ENCODE measurements at places on chromosomes 11 and 22. TPM values are rescaled to one million over a fixed set of nuclear protein-coding genes. Genes with fewer than 3 reads are reported as not detected.

TTC28 gene
- total RNA-seq = 4.1 TPM

NNMT gene
- 2.4 TPM for total RNA-seq

MMP27 gene
- total RNA-seq = not detected

RNF169 gene
- total RNA-seq = 29.1 TPM

HEPN1 gene
- total RNA-seq = not detected

HTR3B gene
- not detected for total RNA-seq

UPK3A gene
- not detected for total RNA-seq

KCNJ1 gene
- total RNA-seq = not detected

FIBIN gene
- not detected for total RNA-seq

B4GALNT4 gene
- total RNA-seq = 1.5 TPM

PKDREJ gene
- 0.20 TPM for total RNA-seq

APOA5 gene
- not detected for total RNA-seq

TMEM121B gene
- not detected for total RNA-seq

TMPRSS4 gene
- not detected for total RNA-seq

ISX gene
- total RNA-seq = not detected

PATE2 gene
- total RNA-seq = not detected

LDHAL6A gene
- 0.72 TPM for total RNA-seq

CRYBB1 gene
- total RNA-seq = not detected

GAL gene
- total RNA-seq = not detected

C11orf91 gene
- not detected for total RNA-seq

GALNT18 gene
- 0.42 TPM for total RNA-seq

SLC5A4 gene
- total RNA-seq = not detected

FDXACB1 gene
- total RNA-seq = 3.3 TPM

FAM111B gene
- total RNA-seq = 1.9 TPM

C22orf31 gene
- total RNA-seq = not detected

APOBEC3H gene
- 14.6 TPM for total RNA-seq

BTG4 gene
- not detected for total RNA-seq

TBC1D22A gene
- total RNA-seq = 53.2 TPM

CD3D gene
- 12.0 TPM for total RNA-seq

CBLIF gene
- total RNA-seq = not detected

DEPDC7 gene
- 1.8 TPM for total RNA-seq

P2RX3 gene
- total RNA-seq = not detected

ZBTB16 gene
- total RNA-seq = 156 TPM

NAV2 gene
- 0.14 TPM for total RNA-seq

SCT gene
- not detected for total RNA-seq

AMOTL1 gene
- 7.1 TPM for total RNA-seq

COMT gene
- 37.5 TPM for total RNA-seq

IFITM10 gene
- 5.5 TPM for total RNA-seq

C11orf98 gene
- total RNA-seq = 57.9 TPM

RBMXL2 gene
- total RNA-seq = not detected

DEFB131B gene
- total RNA-seq = not detected

LRRN4CL gene
- not detected for total RNA-seq

EIF4G2 gene
- total RNA-seq = 751 TPM

TECTA gene
- total RNA-seq = 0.57 TPM

MMP12 gene
- total RNA-seq = not detected

UBASH3B gene
- 33.5 TPM for total RNA-seq

PCSK7 gene
- 471 TPM for total RNA-seq

RCOR2 gene
- not detected for total RNA-seq

SLC37A4 gene
- total RNA-seq = 6.5 TPM

MPZL3 gene
- 6.3 TPM for total RNA-seq

OR2AG2 gene
- total RNA-seq = not detected

FOXRED1 gene
- total RNA-seq = 37.9 TPM

FHIP1B gene
- total RNA-seq = 76.9 TPM

RASD2 gene
- 0.64 TPM for total RNA-seq

TRIM48 gene
- not detected for total RNA-seq
